ENCODE measurements at places on chromosomes 1 and 21. TPM values are rescaled to one million over a fixed set of nuclear protein-coding genes. Genes with fewer than 3 reads are reported as not detected.

DNA sequence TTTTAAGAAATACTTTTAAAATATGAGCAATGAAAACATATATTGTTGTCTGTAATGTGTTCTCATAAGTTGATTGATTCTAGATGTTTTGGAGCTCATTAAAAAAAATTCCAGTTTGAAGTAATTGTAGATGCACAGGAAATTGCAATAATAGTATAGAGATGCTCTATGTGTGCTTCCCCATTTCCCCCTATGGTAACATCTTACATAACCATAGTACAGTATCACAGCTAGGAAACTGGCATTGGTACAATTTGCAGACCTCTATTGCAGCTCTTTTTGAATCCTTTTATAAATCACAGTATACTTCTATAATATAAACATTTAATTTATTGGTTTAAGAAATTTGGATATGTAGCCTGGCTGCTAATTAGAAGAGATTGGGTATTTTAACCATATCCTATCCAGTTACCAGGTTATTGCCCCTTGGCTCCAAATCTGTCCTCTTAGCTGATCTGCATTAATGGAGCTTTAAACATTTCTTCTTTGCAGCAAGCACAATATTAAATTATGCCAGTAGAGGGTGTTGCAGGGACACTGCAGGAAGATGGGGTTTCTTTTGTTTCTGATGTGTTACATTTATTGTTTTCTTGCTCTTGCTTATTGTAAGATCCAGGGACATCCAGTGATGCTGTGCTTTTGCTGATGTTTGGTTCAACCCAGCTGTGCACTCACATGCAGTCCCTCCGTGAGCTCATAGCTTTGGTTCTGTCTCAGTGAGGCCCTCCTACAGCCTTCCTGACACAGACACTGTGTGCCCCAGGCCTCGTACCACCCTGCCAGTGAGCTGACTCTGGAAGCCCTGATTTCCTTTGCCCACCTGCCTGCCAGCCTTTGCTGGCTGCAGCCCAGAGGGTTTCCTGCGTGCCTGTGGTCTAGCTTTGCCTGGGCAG lies 103.3 kb downstream of the RABGAP1L start:
- DNase-seq: peak; percentile 73

DNA sequence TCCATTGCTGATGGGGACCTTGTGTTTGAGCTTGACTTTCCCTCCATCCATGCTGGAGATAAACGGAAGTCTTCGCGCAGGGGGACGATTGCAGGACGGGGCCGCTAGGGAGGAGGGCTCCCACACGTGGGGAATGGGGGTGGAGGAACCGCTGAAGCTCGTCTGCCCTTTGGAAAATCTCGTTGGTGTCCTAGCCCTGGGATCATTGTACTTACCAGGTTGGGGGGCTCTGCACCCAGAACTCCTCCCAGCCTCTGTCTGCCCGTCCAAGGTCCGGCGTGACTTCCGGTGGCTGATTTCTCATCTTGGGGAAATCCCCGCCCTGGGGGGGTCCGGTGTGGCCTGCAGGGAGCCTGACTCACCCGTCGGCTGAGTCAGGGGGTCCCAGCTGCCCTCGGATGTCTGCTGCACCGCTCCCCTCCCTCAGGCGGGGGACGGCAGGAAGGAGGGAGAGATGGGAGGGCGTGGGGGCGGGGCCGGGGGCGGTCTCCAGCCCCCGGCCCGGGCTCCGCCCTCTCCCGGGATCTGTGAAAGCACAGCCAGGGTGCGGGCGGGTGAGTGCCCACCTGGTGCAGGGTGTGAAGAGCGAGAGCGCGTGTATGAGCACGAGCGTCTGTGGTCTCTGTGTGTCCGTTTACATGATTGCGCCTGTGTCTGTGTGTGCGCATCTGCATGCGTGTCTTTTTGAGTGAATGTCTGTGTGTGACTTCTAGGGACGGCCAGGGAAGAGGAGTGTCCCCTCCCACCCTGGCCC lies 35.8 kb downstream of the PIK3CD start:
- DNase-seq: peak; percentile 84

- peak; percentile 31 for DNase-seq
These were observed 22.3 kb downstream of the CDC42 start for GRCh38 chr1:22074803-22075202.

- no peak for DNase-seq
These were observed 43.5 kb upstream of the ZNF644 start for GRCh38 chr1:91065337-91065736.

- DNase-seq: no peak
These were observed 5.9 kb downstream of the ARHGEF10L start for GRCh38 chr1:17545356-17545755.

The RNU1-2 gene
- not detected for polyA plus RNA-seq
